ENCODE measurements at places on chromosomes 3 and 15.

GRCh38 chr15:63015618-63016017 lies 26.9 kb upstream of the TPM1 start:
- no peak for DNase-seq

- no peak for DNase-seq
These were observed 96.7 kb downstream of the ADCY5 start for GRCh38 chr3:123352134-123352554.

DNA sequence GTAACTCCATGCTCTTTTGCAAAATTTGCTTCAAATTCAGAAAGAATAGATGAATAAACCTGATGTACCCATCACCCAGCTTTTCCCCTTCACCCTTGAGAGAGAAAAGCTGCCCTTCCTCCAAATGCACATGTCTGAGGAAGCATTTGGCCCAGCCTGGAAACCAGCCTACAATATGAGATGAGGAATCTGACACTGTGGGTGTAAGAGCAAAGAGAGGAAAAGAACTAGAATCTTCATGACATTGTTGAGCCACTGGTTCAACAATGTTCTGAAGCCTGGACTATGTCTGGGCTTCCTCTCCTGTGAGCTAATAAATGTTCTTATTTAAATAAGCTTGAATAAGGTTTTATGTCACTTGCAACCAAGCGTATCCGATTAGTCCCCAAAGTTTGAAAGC lies 18.7 kb upstream of the DCBLD2 start:
- no peak for DNase-seq

- no peak for DNase-seq
These were observed 7.3 kb downstream of the TP63 start for GRCh38 chr3:189638276-189639031.

GRCh38 chr15:99252326-99252725 lies 1.0 kb downstream of the LRRC28 start:
- no peak for DNase-seq

DNA sequence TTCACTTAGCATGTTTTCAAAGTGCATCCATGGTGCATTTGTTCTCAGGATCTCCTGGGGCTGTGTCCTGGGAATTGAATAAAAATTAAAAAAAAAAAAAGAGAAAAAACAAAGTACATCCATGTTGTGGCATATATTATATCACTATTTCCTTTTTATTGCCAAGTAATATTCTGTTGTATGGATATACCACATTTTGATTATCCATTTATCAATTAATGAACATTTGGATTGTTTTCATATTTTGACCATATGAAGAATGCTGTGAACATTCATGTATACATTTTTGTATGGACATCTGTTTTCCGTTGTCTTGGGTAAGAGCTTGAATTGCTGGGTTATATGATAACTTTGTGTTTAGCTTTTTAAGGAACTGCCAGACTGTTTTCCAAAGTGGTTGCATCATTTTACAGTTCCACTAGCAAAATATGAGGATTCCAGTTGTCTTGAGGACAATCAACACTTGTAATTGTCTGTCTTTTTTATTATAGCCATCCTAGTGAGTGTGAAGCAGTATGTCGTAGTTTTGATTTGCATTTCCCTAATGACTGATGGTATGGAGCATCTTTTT lies 44.5 kb downstream of the CTDSPL2 start:
- DNase-seq = no peak

- DNase-seq = no peak
These were observed 2.6 kb downstream of the MFSD1 start for GRCh38 chr3:158804441-158804840.

DNA sequence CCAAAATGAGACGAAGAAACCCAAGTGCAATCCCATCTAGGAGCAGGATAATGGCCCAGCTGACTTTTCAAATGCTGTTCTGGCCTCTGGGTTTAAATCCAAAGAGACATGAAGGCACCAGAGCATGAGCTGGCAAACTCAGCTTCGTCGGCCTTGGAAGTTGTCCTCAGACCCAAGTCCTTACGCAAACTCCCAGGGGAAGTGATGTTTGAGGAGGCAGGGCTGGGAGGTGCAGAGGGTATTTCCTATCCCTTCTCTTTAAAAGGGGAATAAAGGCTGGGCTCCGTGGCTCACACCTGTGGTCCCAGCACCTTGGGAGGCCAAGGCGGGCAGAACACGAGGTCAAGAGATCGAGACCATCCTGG lies 68.9 kb upstream of the HERC1 start:
- no peak for DNase-seq

DNA sequence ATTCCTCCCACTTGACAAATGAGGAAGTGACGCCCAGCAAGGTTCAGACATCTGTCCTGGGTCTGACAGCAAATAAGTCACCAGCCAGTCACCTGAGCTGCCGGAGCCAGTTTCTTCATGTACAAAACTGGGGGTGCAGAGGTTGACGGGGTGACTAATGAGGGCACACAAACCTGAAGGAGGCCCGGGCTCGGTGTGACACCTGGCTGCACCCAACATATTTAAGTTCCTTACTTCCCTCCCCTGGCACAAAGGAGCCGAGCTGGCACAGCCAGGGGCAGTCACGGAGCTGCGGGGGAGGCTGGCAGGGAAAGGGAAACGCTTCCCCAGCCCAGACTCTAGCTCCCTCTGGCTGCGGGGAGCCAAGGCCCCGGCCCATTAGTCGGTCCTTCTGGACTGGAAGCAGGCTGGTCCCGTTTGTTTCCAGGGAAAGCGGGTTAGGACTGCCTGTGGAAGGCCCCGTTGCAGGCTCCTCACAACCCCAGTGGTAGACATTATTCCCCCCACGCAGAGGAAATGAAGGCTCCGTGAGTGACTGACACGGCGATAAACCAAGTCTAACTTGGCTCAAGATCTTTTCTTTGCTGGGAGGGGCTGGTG lies 2.3 kb downstream of the FBXL22 start:
- no peak for DNase-seq

- DNase-seq = no peak
These were observed 3.5 kb downstream of the TBC1D5 start for GRCh38 chr3:17738921-17739320.

- DNase-seq = no peak
These were observed 84.8 kb downstream of the CPN2 start for GRCh38 chr3:194265996-194266964.

Measured in stimulated activated CD8-positive, alpha-beta memory T cell treated with anti-CD3 and anti-CD28 coated beads, Interleukin-7, amount 100 ng/mL, for 48 hours (primary cell).